Ureter (tissue), 1 donor: ENCODE measurements at places on chromosomes 1 and 21.

DNA sequence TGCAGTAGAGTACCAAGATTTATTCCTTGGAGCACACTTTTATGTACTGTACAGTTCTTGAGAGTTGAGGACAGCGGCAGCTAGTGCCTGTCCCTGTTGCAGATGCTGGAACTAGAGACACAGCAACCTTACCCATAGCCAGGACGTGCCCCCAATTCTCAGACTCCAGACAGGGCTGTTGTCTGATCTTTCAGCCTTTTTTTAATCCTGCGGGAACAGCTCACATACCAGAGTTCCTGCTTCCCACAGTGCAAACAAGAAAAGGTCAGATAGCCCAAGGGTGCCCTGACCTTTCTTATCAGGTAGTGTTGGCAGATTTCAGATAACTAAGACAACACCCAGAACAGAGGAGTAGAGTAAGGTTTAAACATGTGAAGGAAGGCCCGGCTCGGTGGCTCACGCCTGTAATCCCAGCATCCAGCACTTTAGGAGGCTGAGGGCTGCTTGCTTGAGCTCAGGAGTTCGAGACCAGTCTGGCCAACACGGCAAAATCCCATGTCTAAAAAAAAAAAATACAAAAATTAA lies 78.5 kb downstream of the DOP1B start:
- DNase-seq, result no peak

- DNase-seq, result no peak
Observed at GRCh38 chr1:246324711-246325110, 182.4 kb downstream of the SMYD3 start.

DNA sequence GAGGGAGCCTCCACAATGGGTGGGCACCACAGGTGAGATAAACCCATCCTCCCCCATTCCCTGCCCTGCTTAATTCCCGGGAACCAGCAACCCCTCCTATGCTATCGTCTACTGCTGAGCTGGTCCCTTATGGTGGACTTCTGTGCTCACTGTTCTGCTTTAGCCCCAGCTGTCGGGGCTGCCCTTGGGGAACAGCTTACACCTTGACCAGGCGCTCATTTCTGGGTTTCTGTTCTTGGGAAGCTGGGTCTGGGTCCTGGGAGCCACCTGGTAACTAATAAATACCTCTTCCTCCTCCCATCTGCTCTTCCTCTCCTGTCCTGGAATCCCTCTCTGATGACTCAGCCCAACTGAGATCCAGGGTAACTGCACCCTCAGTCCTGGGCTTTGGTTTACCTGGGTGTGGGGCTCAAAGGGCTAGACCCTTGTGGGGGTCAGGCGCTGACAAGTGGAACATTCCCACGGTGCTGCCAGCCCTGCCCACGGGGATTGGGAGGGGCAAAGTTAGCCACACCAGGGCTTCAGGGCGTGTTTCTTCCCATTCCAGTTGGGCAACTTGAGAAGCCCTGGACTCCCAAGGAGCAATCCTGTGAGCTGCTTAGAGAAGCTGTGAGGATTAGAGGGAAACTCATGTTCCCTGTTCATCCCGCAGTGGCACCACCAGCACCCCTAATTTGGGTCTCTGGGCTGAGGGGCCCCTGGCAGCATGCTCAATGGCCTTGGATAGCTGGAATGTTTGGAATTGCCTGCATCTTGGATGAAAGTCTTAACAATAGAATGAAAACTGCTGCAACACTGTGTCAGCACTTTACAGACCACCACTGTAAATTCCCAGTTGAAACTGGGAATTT lies 1.6 kb downstream of the PCAT6 start:
- peak; percentile 54 for DNase-seq

GRCh38 chr1:93616221-93616995 lies 65.2 kb downstream of the BCAR3 start:
- DNase-seq, result no peak

- no peak for DNase-seq
Observed at GRCh38 chr1:173224949-173225348, 17.8 kb upstream of the TNFSF4 start.

- peak; percentile 61 for DNase-seq
Observed at GRCh38 chr1:184212649-184213314, 161.3 kb downstream of the TSEN15 start.

DNA sequence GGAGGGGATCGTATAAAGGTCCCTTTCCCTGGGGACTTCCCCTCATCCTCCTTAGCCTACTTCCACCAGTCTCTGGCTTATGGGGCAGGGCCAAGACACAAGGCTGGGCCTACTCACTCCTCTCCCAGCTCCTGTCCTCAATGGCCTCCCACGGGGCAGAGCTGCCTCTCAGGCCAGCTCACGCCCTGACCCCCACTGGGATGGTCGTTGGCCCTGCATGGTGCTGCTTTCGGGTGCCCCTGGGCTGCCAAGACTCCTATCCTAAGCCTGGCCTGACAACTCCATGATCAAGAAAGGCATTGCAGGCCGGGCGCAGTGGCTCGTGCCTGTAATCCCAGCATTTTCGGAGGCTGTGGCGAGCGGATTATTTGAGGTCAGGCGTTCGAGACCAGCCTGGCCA lies 6.2 kb downstream of the CPLANE2 start:
- DNase-seq, result no peak

DNA sequence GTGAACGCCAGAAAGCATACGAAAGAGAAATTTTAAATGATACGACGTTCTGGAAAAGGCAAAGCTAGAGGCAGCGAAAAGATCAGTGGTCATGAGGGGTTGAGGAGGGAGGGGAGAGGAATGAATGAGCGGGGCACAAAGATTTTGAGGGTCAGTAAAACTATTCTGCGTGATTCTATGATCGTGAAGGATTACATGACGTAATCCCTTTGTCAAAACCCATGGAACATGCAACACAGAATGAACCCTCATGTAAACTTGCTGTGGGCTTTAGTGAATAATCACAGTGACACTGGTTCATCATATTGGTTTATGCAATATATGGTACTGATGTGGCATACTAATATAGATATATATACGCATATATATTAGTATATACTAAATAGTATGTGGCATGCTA lies 13.0 kb downstream of the LRRC38 start:
- DNase-seq, result no peak

- no peak for DNase-seq
Observed at GRCh38 chr1:170153417-170153816, 7.7 kb downstream of the NTMT2 start.

DNA sequence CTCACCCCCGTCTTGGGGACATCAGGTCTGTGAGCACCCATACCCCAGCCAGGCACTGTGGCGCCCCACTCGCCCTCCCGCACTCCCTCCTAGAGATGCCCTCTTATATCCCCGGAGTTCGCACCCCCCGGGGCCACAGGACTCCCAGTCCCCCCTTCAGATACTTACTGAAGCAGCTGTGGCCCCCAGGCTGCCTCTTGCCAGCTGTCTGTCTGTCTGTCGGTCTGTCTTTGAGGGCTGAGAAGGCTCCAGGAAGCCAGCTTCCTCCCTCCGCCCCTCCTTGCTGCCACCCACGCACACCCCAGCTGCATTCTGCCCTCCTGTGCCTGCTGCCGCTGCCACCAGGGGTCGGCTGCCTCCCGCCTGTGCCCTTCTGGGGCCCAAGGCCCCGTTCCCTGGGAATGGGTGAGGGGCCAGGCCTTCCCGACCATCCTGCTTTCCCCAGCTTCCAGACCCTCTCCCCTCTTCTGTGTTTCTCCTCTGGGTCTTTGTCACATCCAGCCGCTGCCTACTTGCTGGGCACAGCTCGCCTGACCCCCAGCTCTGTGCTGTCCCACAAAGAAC lies at the start of gene PTPN7:
PTPN7 (minus strand) TSS at position 226 of the 564 bp plus-strand sequence. CDS start 1,200 bp downstream, outside the sequence.
- no peak for DNase-seq

GRCh38 chr1:47183308-47184089 lies 6.3 kb downstream of the PDZK1IP1 start:
- no peak for DNase-seq

DNA sequence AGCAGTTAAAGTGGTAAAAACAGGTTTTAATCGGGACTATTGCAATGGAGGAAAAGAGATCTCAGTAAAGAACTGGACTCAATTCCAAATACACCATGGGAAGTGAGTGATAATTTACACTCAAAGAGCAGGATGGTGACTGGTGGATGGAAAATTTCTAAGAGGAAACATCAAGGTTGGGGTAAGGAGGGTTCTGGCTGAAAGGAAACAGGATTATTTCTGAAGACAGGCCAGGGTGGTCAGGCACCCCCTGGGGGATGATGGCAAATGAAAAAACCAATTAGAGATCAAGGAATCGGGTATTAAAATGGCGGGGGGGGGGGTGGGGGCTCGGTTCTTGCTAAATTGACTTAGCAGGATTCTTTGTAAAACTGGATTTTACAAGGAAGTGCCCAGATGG lies 12.3 kb upstream of the HSD11B1 start:
- no peak for DNase-seq

DNA sequence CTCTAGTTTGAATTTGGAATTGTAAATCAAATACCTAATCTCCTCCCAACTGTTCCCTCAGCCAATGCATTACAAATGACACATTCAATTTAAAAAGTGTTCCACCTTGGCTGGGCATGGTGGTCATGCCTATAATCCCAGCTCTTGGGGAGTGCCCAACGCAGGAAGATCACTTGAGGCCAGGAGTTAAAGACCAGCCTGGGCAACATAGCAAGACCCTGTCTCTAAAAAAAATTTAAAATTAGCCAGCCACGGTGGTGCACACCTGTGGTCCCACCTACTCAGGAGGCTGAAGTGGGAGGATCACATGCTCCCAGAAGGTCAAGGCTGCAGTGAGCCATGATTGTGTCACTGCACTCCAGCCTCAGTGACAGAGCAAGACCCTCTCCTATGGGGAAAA lies 3.8 kb downstream of the ARNT start:
- no peak for DNase-seq

DNA sequence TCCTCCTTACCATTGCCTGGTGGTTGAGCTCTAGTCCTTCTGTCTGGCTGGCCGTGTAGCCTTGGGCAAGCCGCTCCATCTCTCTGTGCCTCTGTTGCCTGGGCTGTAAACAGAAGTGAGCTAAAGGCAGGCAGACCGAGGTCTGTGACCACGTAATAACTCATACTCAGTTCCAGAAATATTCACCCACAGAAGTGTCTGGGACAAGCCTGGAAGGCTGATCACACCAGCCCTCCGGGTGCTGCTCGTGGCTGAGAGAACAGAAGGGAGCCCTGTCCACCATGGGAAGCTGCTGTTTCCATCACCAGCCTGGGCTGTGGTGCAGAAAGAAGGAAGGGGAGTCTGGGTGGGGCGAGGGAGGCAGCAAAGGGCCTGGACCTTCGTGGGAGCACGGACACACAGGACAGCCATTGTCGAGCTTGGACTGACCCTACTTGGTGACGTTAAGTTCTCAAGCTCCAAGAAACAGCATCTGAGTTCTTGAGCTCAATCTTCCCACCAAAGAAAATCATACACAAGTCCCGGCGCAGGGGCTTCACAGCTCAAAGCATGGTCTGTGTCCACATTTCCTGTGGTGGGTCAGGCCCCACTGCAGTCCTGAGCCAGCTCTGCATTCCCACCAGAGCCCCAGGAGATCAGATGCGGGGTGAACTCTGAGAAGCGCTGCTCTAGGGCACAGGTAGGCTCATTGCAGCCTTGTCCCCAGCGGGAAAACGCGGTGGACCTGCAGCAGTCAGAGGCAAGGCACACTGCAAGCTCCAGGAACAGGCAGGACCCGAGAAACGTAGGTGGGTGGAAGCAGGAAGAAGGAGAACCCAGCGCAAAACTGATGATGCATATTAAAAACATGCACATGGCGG lies 61.8 kb downstream of the RUNX3 start:
- peak; percentile 27 for DNase-seq

DNA sequence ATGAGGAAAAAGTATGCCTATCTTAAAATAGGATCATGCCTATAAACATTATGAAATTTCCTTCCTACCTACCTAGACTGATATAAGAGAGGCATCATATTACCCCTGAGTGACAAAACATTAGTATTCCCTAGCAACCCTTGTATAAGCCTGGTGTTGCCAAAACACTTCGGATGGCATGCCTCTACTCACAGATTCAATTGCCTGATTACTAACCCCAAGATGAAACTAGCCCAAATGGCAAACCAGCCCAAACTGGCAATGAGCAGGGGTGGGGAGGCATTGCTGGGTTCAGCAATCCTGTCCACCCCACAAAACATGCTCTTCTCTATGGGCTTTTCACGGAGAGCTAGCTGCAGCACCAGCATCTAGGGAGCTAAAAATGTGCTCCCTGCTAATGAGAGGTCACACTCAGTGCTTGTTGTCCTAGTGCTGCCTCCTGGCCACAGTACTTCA lies 13.9 kb downstream of the PALMD start:
- peak; percentile 50 for DNase-seq

DNA sequence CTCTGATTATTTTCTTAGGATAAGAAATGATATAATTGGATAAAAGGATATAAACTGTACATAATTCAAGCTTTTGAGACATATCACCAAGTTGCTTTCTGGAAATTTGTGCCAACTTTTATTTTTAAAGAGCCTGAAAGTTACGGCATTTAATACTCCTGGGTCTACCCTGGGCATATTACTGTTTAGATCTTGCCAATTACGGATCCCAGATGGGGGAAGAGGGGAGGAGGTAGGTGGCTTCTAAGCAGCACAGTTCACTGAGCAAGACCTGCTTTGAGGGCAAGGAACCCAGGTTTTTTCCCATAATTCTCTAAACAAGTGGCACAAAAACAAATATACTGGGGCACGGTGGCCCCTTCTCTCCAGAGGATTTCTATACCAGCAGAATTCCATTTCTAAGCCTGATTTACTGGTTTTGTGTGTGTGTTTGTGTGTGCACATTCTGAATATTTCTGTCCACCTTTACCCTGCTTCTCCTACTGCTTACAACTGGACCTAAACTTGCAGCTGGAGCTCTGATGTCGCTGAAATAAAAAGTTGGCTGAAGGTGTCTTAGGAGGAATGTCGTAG lies 76.7 kb downstream of the LAMC2 start:
- DNase-seq, result no peak

DNA sequence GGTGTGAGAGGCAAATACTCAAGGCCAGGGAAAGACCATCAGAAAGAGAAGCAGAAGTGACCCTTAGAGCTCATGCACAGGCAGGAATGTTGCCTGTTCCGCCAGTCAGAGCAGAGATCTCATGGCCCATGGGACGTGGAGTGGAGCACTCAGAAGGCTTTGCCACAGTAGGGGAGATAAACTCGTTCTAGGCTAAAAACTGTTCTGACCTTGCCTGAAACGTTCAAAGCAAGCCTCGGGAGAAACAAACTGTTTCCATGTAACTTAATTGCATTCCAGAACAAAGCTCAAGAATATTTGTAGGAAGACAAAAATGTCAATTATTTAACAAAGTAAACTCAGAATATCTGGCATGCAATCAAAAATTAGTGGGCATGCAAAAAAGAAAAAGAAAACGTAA lies 20.7 kb upstream of the SLC19A1 start:
- no peak for DNase-seq

- no peak for DNase-seq
Observed at GRCh38 chr1:193614817-193615216, 428.4 kb upstream of the B3GALT2 start.

- peak; percentile 86 for DNase-seq
Observed at GRCh38 chr1:43975249-43975961, 645 bp downstream of the ATP6V0B start.
